ENCODE measurements at places on chromosomes 5 and 9. TPM values are rescaled to one million over a fixed set of nuclear protein-coding genes. Genes with fewer than 3 reads are reported as not detected.
A peak's percentile ranks its signal among the peaks of the same experiment; 100 is the strongest.

GRCh38 chr5:154784856-154785255 is 29.7 kb downstream of the LARP1 start:
- peaks cover 40% of the 10 kb centered on the region for H3K4me1 ChIP-seq
- peaks cover 3% of the 10 kb centered on the region for H3K36me3 ChIP-seq
- H3K27me3 ChIP-seq = no peaks in the 10 kb centered on the region
- no peak overlapping the region for H3K27ac ChIP-seq

DNA sequence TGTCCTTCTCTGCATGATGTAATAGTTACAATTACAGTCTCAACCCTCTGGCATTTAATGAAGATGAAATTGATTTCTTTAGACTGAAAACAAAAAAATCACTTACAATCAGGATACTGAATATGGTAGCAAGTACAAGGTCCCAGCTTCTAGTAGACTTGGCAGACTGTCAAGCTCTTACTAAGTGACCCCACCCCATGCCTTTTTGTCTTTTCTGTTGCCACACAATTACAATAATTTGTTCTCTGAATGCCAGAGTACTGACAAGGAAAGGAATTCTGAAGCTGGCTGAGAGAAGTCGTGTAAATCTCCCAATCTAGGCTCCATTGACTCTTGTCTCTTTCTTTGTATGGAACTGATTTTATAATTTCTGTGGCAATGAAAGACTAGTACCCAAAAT is 154.2 kb downstream of the TMC1 start:
- no peak overlapping the region for H3K4me3 ChIP-seq
- H3K36me3 ChIP-seq = no peaks in the 10 kb centered on the region
- no peaks in the 10 kb centered on the region for H3K4me1 ChIP-seq
- H3K27me3 ChIP-seq = peaks cover 12% of the 10 kb centered on the region

DNA sequence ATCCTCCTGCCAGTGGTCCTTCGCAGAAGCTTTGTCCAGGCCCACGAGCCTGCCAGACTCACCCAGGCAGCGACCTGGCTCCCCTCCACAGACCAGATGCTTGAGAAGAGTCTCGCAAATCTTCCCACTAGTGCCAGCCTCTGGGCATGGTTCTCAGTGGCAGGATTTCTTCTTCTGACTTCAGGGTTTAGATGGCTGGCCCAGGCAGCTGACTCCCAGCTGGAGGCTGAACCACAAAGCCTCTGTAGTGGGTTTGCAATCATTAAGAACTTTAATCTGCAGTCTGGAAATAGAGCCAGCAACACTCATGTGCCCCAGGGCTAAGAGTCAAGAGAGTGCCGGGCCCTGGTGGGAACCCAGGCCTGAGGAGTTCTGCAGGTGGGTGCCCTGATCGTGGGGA is 90.6 kb upstream of the ICE1 start:
- no peaks in the 10 kb centered on the region for H3K36me3 ChIP-seq
- DNase-seq = no peak
- no peak overlapping the region for H3K4me3 ChIP-seq
- no peaks in the 10 kb centered on the region for H3K27me3 ChIP-seq

DNA sequence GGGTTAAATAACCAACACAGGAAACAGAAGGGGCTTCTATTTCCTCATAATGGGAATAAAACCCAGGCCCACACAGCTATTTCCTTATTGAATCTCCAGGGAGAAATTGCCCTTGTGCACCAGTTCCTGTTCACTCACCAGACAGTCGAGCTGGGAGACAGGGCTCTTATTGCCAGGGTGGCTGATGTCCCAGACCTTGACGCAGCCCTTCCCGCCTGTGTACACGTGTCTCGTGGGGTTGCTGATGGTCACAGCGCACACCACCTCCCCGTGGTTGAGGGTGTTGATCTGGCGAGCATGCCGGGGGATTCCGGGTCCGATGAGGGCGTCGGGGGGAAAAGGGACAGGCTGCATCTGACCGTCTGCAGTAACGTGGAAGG is 96.5 kb downstream of the TLE1 start:
- H3K4me1 ChIP-seq = peaks cover 3% of the 10 kb centered on the region
- DNase-seq = no peak
- H3K27me3 ChIP-seq = peaks cover 8% of the 10 kb centered on the region
- H3K27ac ChIP-seq = no peak overlapping the region

DNA sequence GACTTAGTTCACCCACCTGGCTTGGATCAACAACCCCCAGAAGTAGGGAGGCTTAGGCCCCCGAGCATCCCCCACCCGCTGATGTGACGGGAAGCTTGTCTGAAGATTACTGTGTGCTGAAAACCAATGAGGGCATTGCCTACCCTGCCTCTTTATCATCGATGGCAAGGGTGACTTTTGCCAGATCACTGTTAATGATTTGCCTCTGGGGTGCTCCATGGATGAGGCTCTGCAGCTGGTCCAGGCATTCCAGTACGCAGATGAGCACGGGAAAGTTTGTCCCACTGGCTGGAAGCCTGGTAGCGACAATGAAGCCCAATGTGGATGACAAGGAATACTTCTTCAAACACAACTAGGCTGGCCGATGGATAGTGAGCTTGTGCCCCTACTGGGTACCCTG is 22.0 kb downstream of the RUFY1 start:
- H3K4me3 ChIP-seq = no peak overlapping the region
- no peaks in the 10 kb centered on the region for H3K27me3 ChIP-seq
- DNase-seq = no peak
- no peak overlapping the region for H3K27ac ChIP-seq
- no peaks in the 10 kb centered on the region for H3K4me1 ChIP-seq
- peaks cover 11% of the 10 kb centered on the region for H3K36me3 ChIP-seq

DNA sequence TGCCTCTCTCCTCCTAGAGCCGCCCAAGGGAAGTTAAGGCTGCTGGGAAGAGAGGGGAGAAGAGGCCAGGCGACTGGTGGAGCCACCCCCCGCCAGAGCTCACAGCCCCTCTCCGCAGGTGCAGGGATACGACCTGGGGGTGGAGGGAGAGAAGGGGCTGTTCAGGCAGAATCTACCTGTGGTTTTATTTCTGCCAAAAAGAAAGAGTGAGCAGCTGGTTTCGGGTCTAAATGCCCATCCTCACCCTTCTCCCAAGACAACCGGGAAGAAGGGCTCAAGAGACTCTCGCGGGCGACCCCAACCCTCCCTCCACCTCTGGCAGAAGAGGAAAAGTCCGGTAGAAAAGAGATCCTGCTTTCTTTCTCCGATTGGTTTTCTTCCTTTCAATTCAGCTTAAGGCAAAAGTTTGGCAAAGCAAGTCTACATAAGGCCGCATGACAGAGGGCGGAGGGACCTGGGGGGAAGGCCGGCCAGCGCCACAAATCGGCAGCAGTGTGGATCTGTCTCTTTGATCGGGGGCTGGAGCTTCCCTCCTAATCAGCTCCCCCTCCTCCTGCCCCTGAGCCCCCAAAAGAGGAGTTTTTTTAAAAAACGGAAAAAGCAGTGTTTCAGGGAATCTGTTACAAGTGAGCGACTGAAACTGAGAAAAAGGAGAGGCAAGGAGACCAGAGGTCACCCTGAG is 16.3 kb downstream of the FAM78A start:
- DNase-seq = no peak
- peak overlapping the region; percentile 43 for H3K27ac ChIP-seq
- H3K4me3 ChIP-seq = no peak overlapping the region
- H3K27me3 ChIP-seq = no peaks in the 10 kb centered on the region

DNA sequence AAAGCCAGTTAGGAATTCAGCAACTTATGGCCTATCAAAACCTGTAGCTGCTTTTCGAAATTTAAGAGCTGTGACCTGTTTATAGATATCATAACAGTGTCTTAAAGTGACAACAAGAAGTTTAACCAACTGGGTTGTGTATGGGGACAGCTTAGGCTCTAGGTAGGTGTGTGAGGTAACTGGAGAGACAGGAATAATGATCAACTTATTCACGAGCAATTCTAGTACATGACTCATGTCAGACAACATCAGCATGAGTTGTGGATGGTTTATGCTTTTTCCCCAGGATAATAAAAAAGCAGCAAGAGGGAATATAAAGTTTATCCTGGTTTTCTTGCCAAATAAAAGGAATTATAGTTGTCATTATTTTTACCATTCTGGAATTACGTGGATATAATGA is 88.6 kb downstream of the GDNF start:
- no peaks in the 10 kb centered on the region for H3K27me3 ChIP-seq
- no peak overlapping the region for H3K4me3 ChIP-seq
- H3K36me3 ChIP-seq = peaks cover 18% of the 10 kb centered on the region
- no peaks in the 10 kb centered on the region for H3K4me1 ChIP-seq
- H3K27ac ChIP-seq = no peak overlapping the region

- no peak overlapping the region for H3K27ac ChIP-seq
- no peaks in the 10 kb centered on the region for H3K4me1 ChIP-seq
- no peak overlapping the region for H3K4me3 ChIP-seq
- H3K36me3 ChIP-seq = no peaks in the 10 kb centered on the region
- no peaks in the 10 kb centered on the region for H3K27me3 ChIP-seq
Observed at GRCh38 chr9:25716220-25716872, 38.1 kb upstream of the TUSC1 start.

- no peak overlapping the region for H3K4me3 ChIP-seq
- H3K4me1 ChIP-seq = peaks cover 6% of the 10 kb centered on the region
- H3K27ac ChIP-seq = no peak overlapping the region
- peaks cover 15% of the 10 kb centered on the region for H3K27me3 ChIP-seq
- DNase-seq = no peak
Observed at GRCh38 chr5:172407241-172407691, 47.1 kb downstream of the SH3PXD2B start.

GRCh38 chr5:168976311-168976970 is 324.5 kb downstream of the SLIT3 start:
- no peaks in the 10 kb centered on the region for H3K36me3 ChIP-seq
- no peak for DNase-seq
- H3K27ac ChIP-seq = no peak overlapping the region
- no peak overlapping the region for H3K4me3 ChIP-seq
- peaks cover 16% of the 10 kb centered on the region for H3K27me3 ChIP-seq
- no peaks in the 10 kb centered on the region for H3K4me1 ChIP-seq

GRCh38 chr5:131265311-131265803 is 1.5 kb downstream of the CDC42SE2 start:
- H3K4me3 ChIP-seq = peak overlapping the region; percentile 90
- peaks cover 35% of the 10 kb centered on the region for H3K4me1 ChIP-seq
- H3K36me3 ChIP-seq = peaks cover 24% of the 10 kb centered on the region
- peak overlapping the region; percentile 85 for H3K27ac ChIP-seq

DNA sequence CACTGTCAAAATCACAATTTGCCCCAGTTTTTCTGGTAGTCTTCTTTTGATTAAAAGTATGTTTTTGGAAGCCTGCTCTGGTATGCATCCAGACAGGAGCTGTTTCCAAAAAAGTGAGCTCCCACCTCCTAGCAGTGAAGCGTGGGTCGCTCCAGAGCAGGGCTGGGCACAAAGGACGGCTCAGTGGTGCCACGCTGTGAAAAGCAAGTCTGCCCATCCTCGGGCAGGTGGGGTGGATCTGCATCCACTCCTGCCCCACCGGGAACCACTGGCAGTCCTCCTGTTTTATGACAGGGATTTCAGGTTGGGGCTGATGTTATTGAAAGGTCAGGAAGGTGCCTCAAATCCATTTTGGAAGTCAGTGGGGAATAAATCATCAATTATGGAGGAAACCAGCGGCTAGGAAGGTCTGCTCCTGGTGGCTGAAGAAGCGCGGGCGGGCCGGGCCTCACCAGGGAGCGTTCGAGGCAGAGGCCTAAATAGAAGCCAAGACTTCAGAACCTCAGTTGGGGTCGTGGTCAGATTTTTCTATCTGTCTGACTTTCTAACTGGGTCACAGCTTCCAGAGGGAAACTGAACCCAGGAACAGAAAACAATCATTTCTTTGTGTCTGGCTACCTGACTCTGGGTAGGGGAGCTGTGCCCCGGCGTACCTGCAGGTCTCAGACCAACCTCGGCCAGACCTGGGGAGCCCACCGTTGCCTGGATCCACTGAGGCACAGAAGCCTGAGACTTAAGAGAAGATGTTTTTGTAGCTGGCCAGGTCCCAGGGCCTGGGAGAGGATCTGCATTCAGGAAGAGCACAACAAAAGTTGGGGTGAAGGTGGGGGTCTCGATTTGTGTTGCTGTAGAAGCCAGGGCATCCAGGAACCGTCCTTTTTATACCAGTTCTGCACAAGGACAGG is 168.1 kb downstream of the PAX5 start:
- peaks cover 5% of the 10 kb centered on the region for H3K27me3 ChIP-seq
- H3K27ac ChIP-seq = no peak overlapping the region
- DNase-seq = no peak
- no peaks in the 10 kb centered on the region for H3K36me3 ChIP-seq
- H3K4me3 ChIP-seq = no peak overlapping the region

DNA sequence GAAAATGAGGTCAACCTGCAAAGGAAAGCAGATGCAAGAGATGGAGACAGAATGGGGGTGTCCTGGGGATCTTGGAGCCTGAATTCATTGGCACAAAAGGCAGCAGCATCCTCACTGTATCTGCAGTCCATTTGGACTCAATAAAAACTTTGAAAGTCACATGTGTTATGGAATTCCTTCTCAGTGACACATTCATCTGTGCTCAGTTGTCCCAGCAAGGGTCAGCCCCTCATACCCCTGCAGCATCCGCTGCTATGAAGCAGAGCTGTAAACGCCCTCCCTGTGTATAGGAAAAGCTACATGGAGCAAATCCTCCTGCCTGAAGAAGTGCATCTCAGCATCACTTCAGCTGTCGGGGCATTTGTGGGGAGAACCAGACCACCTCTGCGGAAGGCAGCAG is 14.5 kb upstream of the RARS1 start:
- DNase-seq = no peak
- peaks cover 4% of the 10 kb centered on the region for H3K27me3 ChIP-seq
- peaks cover under 1% of the 10 kb centered on the region for H3K4me1 ChIP-seq

GRCh38 chr9:8332331-8332650 is 532.7 kb upstream of the DMAC1 start:
- H3K36me3 ChIP-seq = no peaks in the 10 kb centered on the region
- no peak for DNase-seq
- H3K27me3 ChIP-seq = no peaks in the 10 kb centered on the region
- no peak overlapping the region for H3K4me3 ChIP-seq

DNA sequence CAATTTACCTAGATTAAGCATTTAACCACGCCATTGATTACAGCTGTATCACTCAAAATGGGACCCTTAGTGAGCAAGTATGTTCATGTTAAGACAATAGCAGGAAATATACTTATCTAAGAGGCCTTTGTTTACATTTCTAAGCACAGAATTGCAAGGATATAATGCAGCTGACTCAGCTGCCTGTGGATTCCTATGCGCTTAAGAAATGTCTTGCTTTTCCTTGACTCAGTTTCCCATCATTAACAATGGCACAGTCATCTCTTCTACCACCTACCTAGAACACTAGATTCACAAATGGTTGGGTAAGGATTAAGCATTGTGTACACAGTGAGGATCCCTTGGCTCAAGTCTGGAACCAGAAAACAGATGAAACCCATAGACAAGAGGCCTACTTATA is 163.8 kb downstream of the TSSK1B start:
- no peaks in the 10 kb centered on the region for H3K36me3 ChIP-seq
- H3K27ac ChIP-seq = no peak overlapping the region
- peaks cover 11% of the 10 kb centered on the region for H3K4me1 ChIP-seq
- H3K4me3 ChIP-seq = no peak overlapping the region
- no peak for DNase-seq

GRCh38 chr9:98930792-98931191 is 12.9 kb upstream of the COL15A1 start:
- no peaks in the 10 kb centered on the region for H3K4me1 ChIP-seq
- no peaks in the 10 kb centered on the region for H3K36me3 ChIP-seq
- no peak for DNase-seq
- H3K27ac ChIP-seq = no peak overlapping the region
- no peak overlapping the region for H3K4me3 ChIP-seq

- peaks cover 28% of the 10 kb centered on the region for H3K36me3 ChIP-seq
- no peak for DNase-seq
- no peak overlapping the region for H3K27ac ChIP-seq
- H3K4me3 ChIP-seq = no peak overlapping the region
- H3K27me3 ChIP-seq = no peaks in the 10 kb centered on the region
Observed at GRCh38 chr9:99947395-99947794, 40.9 kb downstream of the STX17 start.

Gene KIF20A
- 52.4 TPM for total RNA-seq

Gene PPP3R2
- not detected for total RNA-seq

Gene PCDHGB6
- total RNA-seq = 0.11 TPM

Gene TNIP1
- total RNA-seq = 176 TPM
